GM12892 (cell line): ENCODE measurements at places on chromosomes 11 and 22.
A peak's percentile ranks its signal among the peaks of the same experiment; 100 is the strongest.

DNA sequence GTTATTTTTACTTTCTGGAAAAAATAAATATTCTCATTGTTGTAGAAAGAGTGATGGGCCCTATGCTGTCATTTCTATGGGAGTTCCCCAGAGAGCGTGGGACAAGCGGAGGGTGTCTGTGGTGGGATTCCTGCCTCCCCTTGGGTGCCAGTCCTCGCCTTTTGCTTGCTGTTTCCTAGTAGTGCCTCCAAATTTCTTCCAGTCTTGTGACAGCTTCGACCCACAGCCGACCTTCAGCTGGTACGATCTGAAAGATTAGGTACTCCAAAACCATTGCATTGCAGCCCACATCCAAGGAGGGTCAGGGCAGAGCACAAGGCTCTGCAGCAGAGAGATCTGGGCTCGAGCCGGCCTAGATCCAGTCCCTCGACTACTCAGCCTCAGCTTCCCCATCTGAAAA lies 58.9 kb upstream of the EMID1 start:
- no peak for DNase-seq

GRCh38 chr22:22348815-22349454 lies 104.3 kb downstream of the VPREB1 start:
- DNase-seq: no peak

DNA sequence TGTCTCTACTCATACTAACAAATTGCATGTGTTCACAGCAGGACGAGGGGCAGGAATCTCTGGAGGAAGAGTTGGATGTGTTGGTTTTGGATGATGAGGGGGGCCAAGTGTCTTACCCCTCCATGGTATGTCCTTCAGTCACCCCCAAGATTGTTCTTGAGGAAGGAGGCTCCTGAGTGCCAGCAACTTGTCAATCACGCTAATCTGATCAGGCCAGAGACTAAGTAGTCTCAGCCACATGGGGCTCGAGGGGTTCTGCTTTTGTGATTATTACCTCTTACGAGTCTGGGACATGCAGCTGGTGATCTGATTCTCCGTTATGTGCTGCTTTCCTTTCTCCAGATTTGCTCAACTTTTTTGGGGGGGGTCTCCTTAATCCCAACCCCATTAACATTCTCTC lies 54.3 kb downstream of the CTNND1 start:
- no peak for DNase-seq

GRCh38 chr22:27865496-27865895 lies 53.6 kb downstream of the PITPNB start:
- DNase-seq: no peak

GRCh38 chr11:107590460-107591377 lies at the start of gene ELMOD1:
TSS of gene ELMOD1 (plus strand) at chr11:107591147. CDS start at chr11:107618190, 27,043 bp downstream.
- peak; percentile 48 for DNase-seq

DNA sequence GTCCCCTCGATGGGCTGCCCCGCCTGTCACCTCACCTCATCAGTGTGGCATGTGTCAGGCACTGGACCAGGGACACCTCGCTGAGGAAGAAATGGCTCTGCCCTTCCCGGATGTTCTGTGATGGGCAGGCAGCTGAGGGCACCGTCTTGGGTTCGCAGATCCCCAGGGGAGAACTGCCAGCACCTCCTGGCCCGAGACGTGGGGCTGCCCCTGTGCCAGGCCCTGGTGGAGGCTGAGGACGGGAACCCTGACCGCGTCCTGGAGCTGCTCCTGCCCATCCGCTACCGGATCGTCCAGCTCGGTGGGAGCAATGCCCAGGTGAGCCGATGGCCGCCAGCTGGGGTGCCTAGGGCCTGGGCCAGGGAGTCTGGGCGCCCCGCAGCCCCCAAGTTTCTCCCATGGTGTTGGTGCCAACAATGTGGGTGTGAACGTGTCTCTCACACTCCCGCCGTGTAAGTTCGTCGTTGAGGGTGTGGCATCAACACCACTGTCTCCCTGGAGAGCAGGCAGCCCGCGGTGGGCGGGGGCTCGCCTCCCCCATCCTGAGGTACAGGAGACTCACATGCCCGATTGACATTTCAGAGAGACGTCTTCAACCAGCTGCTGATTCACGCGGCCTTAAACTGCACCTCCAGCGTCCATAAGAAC lies 7.3 kb upstream of the GTSE1 start:
- no peak for DNase-seq

DNA sequence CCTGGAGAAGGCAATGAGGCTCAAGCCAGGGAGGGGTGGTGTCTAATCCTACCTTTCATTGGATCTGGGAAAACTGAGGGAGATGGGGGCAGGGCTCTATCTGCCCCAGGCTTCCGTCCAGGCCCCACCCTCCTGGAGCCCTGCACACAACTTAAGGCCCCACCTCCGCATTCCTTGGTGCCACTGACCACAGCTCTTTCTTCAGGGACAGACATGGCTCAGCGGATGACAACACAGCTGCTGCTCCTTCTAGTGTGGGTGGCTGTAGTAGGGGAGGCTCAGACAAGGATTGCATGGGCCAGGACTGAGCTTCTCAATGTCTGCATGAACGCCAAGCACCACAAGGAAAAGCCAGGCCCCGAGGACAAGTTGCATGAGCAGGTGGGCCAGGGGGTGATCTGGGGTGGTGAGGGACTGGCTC lies at the start of gene FOLR1:
TSS of gene FOLR1 (plus strand) at position 180 of the 421 bp plus-strand sequence. CDS start at position 214, 34 bp downstream.
- no peak for DNase-seq

DNA sequence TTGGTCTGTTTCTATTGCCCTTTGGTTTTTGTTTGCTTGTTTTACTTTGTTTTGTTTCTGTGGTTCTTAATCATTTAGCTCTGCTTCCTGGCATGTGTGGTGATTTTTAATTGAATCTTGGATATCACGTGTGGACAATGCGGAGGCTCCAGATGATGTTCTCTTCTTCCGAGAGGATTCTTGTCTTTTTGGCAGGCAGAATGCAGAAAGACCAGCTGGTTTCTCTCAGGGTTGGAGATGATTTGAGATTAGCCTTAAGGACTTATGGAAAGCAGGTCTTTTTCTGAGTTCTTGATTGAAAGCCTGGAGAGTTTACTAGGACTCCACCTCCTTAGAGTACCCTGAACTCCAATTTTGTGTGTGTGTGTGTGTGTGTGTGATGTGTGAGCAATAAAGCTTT lies 21.0 kb upstream of the ANO1 start:
- DNase-seq: no peak

- no peak for DNase-seq
Measured at GRCh38 chr22:22158207-22158816, 86.3 kb upstream of the VPREB1 start.

- no peak for DNase-seq
Measured at GRCh38 chr22:46030231-46030880, 53.4 kb upstream of the WNT7B start.

DNA sequence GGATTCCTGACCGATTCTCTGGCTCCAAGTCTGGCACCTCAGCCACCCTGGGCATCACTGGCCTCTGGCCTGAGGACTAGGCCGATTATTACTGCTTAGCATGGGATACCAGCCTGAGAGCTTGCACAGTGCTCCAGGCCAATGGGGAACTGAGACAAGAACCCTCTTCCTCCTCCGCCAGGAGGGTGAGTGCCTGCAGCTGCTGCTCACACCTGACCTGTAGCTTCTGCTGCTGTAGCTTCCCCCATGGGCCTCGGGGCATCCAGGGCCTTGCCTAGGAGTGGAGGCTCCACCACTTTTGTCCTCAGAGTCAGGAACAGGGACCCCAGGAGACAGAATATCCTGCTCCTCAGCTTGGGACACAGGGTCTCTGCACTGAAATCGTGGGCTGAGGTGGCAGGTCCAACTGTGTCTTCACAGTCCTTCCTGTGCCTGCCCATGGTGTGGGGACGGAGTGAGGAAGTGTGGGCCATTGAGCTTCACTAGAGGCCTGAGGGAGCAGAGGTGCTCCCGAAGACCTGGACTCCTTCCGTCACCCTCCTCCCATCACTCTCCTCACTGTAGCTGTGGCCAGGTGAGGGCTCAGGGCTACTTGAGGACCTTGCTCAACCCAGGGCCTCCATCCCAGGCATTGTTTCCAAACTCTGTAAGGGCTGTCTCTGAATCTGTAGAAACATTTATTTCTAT lies 103.8 kb downstream of the ZNF280B start:
- no peak for DNase-seq

DNA sequence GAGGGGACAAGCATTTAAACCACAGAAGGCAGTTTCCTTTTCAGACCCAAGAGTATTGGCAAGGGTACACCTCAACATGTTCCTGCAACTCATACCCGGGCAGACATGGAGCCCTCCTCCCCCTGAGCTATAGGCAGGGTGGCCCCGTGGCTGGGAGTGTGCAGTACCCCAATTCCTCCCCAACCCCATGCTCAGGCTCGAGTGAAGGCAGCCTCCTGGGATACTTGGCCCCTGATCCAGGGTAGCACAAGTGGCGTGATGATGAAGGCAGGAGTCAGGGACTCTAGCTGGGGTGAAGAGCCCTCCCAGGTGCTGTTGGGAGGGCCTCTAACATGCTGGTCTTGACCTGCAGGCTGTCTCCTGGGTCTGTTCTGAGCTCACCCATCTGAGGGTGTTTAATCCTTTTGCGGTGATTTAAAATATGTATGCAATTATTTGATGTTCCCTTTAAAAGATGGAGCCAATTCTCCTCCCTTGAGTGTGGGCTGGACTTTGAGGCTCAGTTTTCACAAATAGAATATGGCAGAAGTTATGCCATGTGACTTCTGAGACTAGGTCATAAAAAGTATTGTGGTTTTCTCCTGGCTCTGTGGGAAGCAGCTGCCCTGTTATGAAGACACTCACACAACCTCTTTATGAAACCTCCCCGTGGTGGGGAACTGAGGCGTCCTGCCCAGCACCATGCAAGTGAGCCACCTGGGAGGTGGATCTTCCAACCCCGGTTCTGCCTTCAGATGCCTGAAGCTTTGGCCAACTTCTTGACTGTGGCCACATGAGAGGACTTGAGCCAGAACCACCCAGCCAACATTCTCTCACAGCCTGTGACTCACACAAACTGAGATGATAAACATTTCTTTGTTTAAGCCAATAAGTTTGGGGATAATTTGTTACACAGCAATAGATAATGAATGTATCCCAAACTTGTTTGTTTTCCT lies 54.7 kb upstream of the NECTIN1 start:
- DNase-seq: no peak

DNA sequence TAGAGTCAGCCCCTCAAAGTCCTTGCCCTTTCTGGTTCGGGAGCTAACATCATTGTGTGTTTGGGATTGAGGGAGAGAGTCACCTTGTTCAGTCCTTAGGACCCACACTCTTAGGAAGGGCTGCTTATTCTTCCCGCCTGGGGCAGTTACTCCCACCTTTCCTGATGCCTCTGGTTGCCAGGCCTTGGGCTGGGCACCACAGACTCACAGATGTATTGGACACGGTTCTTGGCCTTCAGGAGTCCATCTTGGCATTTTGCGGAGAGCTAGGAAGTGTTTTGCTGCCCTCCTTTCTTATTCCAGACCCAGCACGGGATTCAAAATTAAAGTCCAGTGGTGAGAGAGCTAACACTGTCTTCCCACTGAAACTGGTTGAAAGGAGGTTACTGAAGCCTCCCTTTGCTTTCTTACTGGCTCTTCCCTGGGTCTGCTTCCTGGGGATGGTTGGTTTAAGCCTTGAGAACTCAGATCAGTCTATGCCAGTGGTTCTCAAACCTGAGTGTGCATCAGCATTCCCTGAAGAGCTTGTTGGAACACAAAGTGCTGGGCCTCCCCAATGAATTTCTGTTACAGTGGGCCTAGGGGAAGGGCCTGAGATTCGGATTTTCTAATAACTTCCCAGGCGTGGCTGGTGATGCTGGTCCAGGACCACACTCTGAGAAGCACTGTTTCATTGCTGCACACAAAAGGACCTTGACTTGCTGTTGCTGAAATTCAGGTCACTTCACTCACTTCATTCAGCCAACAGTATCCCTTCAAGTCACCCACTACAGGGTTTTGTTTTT lies 1.4 kb downstream of the OSBP2 start:
- no peak for DNase-seq

DNA sequence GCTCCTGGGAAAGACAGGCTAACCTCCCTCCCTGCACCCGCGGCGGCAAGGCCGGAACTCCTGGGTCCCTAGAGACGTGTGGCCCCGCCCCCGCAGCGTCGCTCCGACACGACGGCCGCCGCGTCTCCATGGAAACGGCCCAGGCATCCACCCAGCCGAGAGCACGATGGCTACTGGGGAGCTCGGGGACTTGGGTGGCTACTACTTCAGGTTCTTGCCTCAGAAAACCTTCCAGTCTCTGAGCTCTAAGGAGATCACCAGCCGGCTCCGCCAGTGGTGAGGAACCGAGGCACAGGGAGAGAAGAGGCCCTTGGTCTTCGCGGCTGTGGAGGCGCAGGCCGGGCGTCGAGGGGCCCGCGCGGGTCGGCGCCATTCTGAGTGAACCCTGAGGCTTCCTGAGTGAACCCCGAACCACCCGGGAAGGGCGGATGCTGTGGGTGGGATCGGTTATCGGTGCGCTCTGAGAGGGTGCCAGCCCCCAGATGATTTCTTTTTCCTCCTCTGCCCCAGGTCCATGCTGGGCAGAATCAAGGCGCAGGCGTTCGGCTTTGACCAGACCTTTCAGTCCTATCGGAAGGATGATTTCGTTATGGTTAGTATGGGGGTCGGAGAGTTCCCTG lies at the start of gene CFAP300:
TSS of gene CFAP300 (plus strand) at position 133 of the 620 bp plus-strand sequence. CDS start at position 167, 34 bp downstream.
- DNase-seq: peak; percentile 19

- no peak for DNase-seq
Measured at GRCh38 chr11:60890696-60891095, 15.7 kb downstream of the PRPF19 start.

DNA sequence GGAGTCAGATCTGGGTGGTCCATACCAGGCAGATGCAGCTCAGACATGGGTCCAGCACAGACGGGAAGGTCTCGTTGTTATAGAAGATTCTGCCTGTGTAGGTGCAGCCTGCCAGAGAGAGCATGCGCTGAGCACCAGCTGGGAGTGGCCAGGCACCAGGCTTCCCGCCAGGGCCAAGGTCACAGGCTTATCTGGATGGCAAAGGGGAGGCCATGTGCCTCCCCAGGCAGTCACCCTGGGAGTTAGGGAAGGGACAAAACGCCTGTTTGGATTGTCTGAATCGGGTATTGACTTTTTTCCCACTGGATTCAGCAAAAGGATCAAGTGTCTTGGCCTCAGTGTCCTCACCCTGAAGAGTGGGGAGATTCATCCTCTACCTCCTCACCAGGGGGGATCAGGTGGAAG lies 26.5 kb downstream of the PGA5 start:
- DNase-seq: no peak

DNA sequence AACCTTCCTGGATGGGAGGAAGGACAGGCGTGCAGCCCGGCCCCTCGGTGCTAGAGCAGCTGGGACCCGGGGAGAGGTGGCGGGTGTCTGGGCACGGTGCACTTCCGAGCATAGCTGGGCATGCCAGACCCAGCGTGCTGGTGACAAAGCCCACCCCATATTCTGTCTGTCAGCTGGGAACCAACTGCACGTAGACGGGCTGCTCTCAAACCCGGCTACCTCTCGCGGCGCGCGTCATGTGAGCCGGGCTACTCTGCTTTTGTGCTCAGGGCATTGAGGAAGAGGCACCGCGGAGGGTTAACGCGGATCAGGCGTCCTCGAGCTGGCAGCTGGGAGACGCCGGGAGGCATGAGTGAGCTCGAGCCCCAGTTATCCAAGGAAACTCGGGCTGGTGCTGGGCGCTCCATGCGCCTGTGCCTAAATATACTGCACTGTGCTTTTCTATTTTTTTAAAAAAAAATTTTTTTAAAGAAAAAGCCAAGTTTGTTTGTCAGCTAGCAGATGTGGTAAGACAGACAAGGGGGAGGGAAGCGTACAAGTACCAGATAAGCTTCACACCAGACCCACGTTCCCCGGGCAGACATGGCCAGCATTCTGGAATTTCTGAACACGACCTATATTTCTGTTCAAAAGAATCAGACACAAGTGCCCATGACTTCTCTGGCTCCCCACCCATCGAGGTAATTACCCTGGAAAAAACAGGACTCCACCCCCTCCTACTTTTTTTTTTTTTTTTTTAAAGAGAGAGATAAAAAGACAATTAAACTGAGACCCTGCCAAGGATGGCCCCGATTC lies 425.6 kb downstream of the SHANK2 start:
- DNase-seq: no peak

- DNase-seq: no peak
Measured at GRCh38 chr11:130528298-130529261, 80.1 kb downstream of the ADAMTS15 start.
